PC-3 (cell line): ENCODE measurements at places on chromosomes 2 and 18. TPM values are rescaled to one million over a fixed set of nuclear protein-coding genes. Genes with fewer than 3 reads are reported as not detected.

GRCh38 chr2:15043336-15044058 is 411.0 kb downstream of the LRATD1 start:
- no peaks in the 10 kb centered on the region for H3K27me3 ChIP-seq
- no peak overlapping the region for H3K27ac ChIP-seq
- H3K36me3 ChIP-seq = no peaks in the 10 kb centered on the region

GRCh38 chr2:140893685-140894084 is 1237.1 kb downstream of the LRP1B start:
- peak; percentile 88 for DNase-seq
- no peaks in the 10 kb centered on the region for H3K36me3 ChIP-seq
- no peaks in the 10 kb centered on the region for H3K27me3 ChIP-seq
- H3K4me1 ChIP-seq = peaks cover 30% of the 10 kb centered on the region
- peak overlapping the region; percentile 70 for H3K27ac ChIP-seq

- H3K27me3 ChIP-seq = no peaks in the 10 kb centered on the region
- no peak overlapping the region for H3K27ac ChIP-seq
- no peaks in the 10 kb centered on the region for H3K36me3 ChIP-seq
- no peak for DNase-seq
- peaks cover 42% of the 10 kb centered on the region for H3K4me1 ChIP-seq
- no peak overlapping the region for H3K4me3 ChIP-seq
Observed at GRCh38 chr2:197308585-197308984, 2.0 kb downstream of the ANKRD44 start.

- H3K4me1 ChIP-seq = peaks cover 35% of the 10 kb centered on the region
- H3K4me3 ChIP-seq = no peak overlapping the region
- no peak for DNase-seq
- H3K27ac ChIP-seq = no peak overlapping the region
- no peaks in the 10 kb centered on the region for H3K27me3 ChIP-seq
Observed at GRCh38 chr2:73998451-73998850, 13.7 kb downstream of the TET3 start.

GRCh38 chr18:24947521-24948305 is 404.3 kb downstream of the ZNF521 start:
- no peaks in the 10 kb centered on the region for H3K36me3 ChIP-seq
- H3K27ac ChIP-seq = no peak overlapping the region
- H3K27me3 ChIP-seq = peaks cover 15% of the 10 kb centered on the region
- DNase-seq = no peak

- no peak overlapping the region for H3K4me3 ChIP-seq
- H3K27me3 ChIP-seq = no peaks in the 10 kb centered on the region
- no peaks in the 10 kb centered on the region for H3K36me3 ChIP-seq
- H3K4me1 ChIP-seq = peaks cover 4% of the 10 kb centered on the region; the same call in 1 of the 2 replicates
- no peak for DNase-seq
Observed at GRCh38 chr2:236641051-236641726, 71.6 kb downstream of the ACKR3 start.

GRCh38 chr2:217988840-217989204 is 14.0 kb downstream of the TNS1 start:
- H3K27me3 ChIP-seq = no peaks in the 10 kb centered on the region
- H3K36me3 ChIP-seq = no peaks in the 10 kb centered on the region
- no peak for DNase-seq
- H3K4me1 ChIP-seq = peaks cover 7% of the 10 kb centered on the region
- H3K4me3 ChIP-seq = no peak overlapping the region

DNA sequence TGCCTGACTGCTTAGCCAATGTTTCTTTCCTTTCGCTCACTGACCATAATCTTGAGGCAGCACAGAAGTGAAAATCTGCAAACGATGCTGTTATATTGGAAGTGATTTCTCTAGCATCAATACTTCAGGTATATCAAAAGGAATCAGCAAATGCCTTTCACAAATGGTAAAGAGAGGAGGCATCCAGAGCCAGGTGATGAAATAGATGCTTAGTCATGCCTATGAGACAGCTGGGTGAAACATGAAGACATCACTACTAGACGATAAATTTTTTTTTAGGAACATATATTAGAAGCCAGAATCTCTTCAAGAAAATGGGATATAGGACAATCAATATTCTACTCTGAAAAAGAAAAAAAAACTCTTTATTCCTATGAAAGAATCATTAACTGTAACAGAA is 249.2 kb upstream of the SLC39A10 start:
- H3K36me3 ChIP-seq = no peaks in the 10 kb centered on the region
- peaks cover 23% of the 10 kb centered on the region for H3K4me1 ChIP-seq
- H3K4me3 ChIP-seq = no peak overlapping the region
- DNase-seq = peak; percentile 66
- no peaks in the 10 kb centered on the region for H3K27me3 ChIP-seq

- H3K4me1 ChIP-seq = peaks cover 32% of the 10 kb centered on the region
- H3K27me3 ChIP-seq = no peaks in the 10 kb centered on the region
Observed at GRCh38 chr2:9631878-9632700, 1.3 kb upstream of the YWHAQ start.

DNA sequence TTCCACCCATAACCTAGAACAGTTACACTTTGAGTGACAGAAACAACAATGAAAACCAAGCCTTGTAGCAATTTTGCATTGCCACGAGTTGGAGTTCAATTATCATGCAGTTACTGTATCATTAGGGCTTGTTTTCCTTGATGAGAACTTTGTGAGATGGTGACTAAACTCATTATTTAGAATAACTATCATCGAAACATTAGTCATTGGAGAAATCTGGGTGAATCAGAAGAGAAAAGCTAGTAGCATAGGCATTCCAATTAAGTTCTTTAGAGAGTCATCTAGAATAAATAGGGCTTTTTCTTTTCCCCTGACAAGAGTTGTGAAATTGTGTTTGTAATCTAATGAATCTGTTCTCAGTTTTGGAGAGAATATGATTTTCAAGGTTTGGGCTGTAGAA is 122.8 kb upstream of the DOCK10 start:
- DNase-seq = peak; percentile 54
- peaks cover 11% of the 10 kb centered on the region; the same call in 1 of the 2 replicates for H3K4me1 ChIP-seq

DNA sequence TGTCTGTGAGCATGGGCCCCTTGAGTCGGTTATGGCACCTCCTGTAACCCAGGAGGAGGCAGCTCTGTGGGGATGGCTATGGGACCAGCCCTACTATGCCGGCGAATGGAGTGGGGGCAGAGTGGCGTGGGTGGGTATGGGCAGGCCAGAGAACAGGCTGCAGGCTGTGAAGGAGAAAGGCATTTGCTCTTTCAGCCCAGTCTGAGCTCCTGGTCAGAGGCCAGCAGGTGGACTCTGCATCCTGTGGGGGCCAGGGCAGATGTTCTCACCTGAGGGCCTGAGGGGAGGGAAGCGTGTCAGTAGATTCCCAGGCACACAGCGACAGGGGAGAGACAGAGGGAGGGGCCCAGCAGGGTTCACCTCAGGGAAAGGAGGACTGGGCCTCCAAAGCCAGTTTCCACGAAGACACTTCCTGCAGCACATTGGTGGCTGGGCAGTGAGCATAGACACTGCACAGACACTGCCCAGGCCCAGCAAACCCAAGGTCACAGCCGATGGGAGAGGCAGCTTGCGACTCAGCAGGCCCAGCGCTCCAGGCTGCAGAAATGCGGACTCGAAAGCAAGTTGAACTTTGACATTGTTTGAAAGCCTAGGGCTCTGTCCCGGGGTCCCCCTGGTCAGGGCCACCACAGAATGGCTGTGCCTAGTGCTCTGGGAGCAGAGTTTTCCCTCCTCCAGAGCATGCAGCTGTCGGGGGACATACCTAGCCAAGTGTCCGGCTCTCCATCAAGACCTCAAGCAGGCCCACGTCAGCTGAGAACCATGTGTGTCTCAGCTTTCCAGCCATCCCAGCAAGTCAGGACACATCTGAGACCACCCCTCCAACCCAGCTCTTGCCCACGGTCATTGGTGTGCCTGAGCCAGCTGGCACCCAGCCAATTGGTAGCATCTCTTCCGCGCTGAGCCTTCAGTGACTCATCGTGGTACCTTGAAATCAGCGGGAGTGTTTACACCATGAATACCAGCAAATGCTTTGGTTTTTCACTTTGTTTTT is 53.8 kb downstream of the TGOLN2 start:
- H3K4me1 ChIP-seq = peaks cover 6% of the 10 kb centered on the region
- no peaks in the 10 kb centered on the region for H3K27me3 ChIP-seq
- H3K4me3 ChIP-seq = no peak overlapping the region
- peak; percentile 67 for DNase-seq

GRCh38 chr18:8046441-8046840 is 479.3 kb downstream of the PTPRM start:
- peaks cover 9% of the 10 kb centered on the region for H3K4me1 ChIP-seq
- no peaks in the 10 kb centered on the region for H3K27me3 ChIP-seq
- no peak overlapping the region for H3K4me3 ChIP-seq
- no peaks in the 10 kb centered on the region for H3K36me3 ChIP-seq

DNA sequence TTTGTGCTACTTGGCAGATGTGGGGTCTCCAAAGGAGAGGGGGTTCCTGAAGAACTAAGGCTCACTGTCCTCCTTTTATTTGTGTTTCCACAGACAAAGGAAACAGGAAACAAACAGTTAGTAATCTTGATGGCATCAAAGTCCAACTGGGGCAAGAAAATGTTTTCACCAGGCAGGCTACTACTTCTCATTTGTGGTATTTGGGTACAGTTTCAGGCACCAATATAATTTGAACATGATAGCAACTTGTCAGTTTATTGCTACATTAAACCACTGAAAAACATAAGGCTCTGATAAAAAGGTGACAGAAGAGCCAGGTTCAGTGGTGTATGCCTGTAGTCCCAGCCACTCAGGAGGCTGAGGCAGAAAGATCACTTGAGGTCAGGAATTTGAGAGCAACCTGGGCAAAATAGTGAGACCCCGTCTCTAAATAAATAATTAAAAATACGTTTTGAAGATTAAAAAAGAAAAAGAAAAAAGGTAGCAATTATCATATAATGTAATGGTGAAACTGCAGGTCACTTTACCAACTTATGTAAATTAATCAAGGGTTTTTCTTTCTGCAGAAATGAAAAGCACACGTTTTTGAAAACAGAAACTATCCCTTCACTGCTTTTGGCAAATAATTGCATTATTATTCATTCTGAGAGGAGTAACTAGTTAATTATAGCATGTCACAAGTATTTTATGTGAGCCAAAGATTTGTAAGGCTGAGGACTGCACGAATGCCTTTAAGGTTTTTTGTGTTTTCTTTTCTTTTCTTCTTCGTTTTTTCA is 157.5 kb upstream of the CAVIN2 start:
- H3K27me3 ChIP-seq = no peaks in the 10 kb centered on the region
- H3K27ac ChIP-seq = no peak overlapping the region
- DNase-seq = no peak

DNA sequence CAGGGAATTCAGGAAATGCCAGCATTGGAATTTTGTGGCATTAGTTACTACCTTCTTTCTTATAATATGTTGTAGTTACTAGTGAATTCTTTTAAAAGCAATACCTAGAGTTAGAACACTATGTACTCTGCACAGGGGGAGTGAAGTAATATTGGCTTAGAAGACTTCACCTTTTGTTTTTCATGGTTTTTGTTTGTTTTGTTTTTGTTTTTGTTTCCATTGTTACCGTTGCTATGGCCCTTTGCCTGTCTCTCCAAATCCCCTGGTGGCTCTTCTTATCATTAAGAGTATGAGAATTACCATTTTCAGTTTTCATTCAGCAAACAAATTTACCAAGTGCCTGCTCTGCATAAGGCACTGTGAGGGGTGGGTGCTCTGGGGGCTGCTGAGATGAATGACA is 160.1 kb downstream of the HAUS1 start:
- H3K4me1 ChIP-seq = peaks cover 19% of the 10 kb centered on the region
- H3K27me3 ChIP-seq = no peaks in the 10 kb centered on the region
- no peak for DNase-seq
- H3K36me3 ChIP-seq = no peaks in the 10 kb centered on the region

GRCh38 chr2:106034325-106034724 is 159.8 kb downstream of the UXS1 start:
- H3K4me1 ChIP-seq = peaks cover 21% of the 10 kb centered on the region
- H3K27ac ChIP-seq = 0 out of 2 replicates have a peak overlapping the region, but pooled peaks have one; percentile 53
- H3K27me3 ChIP-seq = no peaks in the 10 kb centered on the region
- H3K4me3 ChIP-seq = no peak overlapping the region
- DNase-seq = peak; percentile 62

DNA sequence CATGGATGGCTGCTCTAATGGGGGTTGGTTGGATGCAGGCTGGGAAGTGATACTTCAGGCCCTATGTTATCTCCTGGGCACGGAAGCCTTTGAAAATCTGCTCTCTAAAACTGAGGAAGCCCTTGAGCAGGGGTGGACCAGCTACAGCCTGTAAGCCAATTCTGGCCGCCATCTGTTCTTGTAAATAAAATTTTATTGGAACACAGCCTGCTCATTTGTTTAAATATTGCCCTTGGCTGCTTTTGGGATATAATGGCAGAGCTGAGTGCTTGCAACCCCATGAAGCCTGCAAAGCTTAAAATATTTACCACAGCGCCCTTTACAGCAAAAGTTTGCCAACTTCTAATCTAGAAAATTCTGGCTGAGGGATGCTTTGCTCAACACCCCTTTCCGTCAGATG is 11.9 kb upstream of the IGFBP2 start:
- H3K27ac ChIP-seq = no peak overlapping the region
- no peaks in the 10 kb centered on the region for H3K36me3 ChIP-seq
- no peaks in the 10 kb centered on the region for H3K27me3 ChIP-seq
- no peak overlapping the region for H3K4me3 ChIP-seq

DNA sequence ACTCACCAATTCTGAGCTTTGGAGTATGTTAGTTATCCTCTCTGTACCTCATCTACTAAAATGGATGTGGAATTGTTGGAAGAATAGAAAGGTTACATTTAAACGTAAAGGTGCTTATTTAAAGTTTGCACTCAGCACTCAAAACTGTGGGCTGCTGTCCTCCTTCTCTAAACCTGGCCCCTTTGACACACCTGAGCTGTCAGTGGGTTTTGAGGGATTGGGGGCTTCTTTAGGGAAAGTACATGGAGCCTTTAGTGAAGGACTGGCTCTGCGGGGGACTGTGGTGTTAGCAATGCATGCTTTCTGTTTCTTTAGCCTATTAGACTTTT is 47.2 kb downstream of the TET3 start:
- no peak overlapping the region for H3K4me3 ChIP-seq
- no peak overlapping the region for H3K27ac ChIP-seq
- no peaks in the 10 kb centered on the region for H3K4me1 ChIP-seq
- no peak for DNase-seq
- H3K27me3 ChIP-seq = no peaks in the 10 kb centered on the region

GRCh38 chr2:226414335-226414734 is 385.3 kb downstream of the IRS1 start:
- H3K4me3 ChIP-seq = no peak overlapping the region
- no peak for DNase-seq
- H3K27me3 ChIP-seq = no peaks in the 10 kb centered on the region

The FLACC1 gene
- total RNA-seq = 0.26 and 5.9 TPM in 2 replicates

The DSG1 gene
- not detected in 2 replicates for total RNA-seq

The APOB gene
- total RNA-seq = not detected in 2 replicates

The GPR55 gene
- total RNA-seq = 0.07 and 0.81 TPM in 2 replicates

The FMNL2 gene
- total RNA-seq = 15.6 and 15.8 TPM in 2 replicates
